ENCODE measurements at places on chromosomes 7 and 10.

DNA sequence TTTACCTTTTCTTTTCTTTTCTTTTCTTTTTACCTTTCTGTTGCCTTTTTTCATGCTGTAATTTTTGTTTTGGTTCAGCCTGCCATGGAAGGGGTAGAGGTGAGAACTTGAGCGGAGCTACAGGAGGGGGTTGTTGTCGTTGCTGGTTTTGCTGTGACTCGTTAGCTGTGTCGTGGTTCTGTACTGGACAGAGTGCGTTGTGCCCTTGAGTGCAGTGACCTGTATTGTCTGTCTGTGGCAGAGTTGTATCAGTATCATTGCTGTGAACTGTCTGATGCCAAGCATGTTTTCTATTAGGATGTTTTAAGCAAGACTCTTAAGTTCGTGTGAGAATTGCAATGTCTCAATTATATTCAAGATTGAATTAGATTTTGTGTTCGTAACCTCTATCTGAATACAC is 67.5 kb downstream of the TRRAP start:
- DNase-seq: no peak

- DNase-seq: no peak
Measured at GRCh38 chr7:45920502-45921380, at the start of gene IGFBP3. TSS of gene IGFBP3 (minus strand) at chr7:45921272. CDS start at chr7:45921140, 132 bp downstream.

GRCh38 chr7:74514131-74514591 is 60.5 kb downstream of the GTF2IRD1 start:
- no peak for DNase-seq

DNA sequence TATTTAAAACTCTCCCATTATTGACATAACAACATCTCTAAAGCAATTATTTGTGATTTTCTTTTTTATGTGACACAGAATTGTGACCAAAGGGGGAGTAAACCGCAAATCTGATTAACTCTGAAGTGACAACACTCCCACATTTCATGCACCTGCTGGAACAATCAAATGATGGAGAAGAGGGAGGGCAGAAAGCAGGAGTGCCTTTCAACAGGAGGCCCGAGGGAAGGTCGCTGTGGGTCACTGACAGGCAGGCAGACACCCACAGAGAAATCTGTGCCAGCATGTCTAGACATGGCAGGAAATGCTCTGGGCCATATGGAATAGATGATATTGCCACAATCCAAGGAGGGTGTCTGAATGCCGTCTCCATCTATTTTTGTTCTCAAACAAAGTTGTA is 247.3 kb downstream of the DOCK4 start:
- no peak for DNase-seq

- no peak for DNase-seq
Measured at GRCh38 chr10:120342115-120342714, 114.8 kb upstream of the PLPP4 start.

- no peak for DNase-seq
Measured at GRCh38 chr7:94423863-94424735, 29.4 kb downstream of the COL1A2 start.

DNA sequence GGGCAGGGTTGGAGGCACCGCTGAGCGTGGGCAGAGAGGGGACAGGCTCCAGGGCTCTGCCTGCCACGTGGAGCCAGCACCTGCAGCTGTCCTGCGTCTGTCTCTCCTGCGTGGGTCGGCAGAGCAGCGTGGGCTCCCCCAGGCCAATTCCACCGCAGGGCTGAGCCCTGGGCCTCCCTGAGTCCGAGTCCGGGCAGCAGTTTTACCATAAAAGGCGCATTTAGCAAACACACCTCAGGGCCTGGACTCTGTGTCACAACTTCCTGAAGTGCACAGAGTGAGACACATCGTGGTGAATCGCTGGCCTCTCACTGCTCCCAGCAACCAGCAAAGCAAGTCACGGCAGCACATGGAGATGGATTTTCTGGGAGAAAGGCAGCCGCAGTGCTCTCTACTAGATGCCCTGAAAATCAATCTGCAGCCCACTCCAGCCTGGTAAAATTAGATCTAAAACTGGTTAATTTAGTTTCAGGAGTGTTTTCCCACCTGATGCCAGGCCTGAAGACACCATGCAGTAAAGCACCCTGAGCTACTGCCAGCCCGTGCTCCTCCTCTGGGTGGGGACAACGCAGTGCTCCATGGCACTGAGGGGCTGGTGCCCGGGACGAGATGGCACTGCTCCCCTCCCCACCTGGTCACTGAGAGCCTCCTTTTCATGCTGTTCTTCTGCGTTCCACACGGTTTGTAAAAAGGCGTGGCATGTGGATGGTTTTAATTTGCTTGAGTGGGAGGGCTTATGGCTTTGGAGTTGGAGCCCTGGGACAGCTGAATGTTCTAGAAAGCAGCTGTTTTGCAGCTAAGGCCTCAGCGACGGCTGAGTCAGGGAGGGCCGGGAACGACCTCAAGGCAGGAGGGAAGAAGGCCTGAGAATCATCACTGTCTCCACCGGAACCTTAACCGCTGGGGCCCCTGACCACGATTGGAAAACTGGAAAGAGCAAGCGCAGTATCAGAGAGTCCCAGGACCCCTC is 336.9 kb downstream of the ADARB2 start:
- DNase-seq: no peak

DNA sequence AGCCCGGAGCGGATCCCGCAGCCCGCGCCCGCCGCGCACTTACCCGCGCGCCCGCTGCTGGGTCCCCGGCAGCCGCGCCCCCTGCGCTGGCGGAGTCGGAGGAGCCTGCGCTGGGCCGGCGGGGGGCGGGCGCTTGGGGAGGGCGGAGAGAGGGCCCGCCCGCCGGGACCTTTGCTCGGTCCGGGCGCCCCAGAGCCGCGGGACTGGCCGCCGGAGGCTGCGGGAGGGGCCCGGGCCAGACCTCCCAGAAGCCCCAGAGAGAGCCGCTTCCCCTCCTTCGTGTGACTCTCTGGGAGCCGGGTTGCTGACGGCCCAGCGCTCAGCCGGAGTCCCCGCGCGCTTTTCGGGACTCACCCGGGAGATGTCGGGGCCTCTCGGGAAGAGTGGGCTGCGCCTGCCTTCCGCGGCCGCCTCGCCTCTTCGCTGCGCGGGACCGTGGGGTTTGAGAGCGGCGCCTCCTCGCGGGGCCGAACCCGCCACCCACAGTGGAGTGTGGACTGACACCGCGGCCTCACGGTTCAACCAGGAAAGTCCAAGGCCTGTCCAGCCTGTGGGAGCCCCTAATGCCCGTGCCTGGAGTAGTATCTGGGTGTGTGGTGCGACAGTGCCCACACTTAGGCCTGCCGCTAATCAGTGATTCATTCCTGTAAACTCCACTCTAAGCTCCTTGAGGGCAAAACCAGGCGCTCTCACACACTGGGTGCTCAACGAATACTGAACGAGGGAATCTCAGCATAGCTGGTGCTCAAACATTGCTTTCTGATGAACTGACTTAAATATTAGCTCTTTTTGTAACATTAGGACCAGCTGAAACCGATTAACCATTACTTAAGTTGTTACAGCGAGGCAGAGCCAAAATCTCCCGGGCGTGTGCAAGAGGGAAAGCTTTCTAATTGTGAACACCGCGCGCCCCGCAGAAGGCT is at the start of gene GSDME:
TSS of gene GSDME (minus strand) at position 112 of the 923 bp plus-strand sequence. CDS start 7,690 bp downstream, outside the sequence.
- peak; percentile 19 for DNase-seq

DNA sequence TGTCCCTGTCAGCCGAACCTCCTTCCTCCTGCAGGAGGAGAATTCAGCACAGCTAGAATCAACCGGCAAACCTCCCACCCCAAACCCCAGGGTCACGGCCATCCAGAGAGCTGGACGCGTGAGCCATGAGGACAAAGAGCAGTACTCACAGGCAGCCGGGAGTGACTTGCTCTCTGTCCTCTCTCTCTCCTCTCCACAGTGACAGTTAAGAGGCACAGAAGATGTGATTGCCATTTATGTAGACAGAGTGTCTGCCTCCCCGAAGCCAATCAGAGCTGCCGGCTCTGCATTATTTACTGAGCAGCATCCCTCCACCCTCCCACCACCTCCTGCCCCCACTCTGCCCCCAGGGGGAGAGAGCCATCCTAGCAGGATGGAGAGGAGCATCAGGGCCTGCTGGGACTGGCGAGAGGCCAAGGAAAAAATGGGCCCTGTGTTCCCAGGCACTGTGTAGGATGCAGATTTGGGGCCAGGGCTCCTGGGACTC is 4.3 kb downstream of the DDC start:
- no peak for DNase-seq

GRCh38 chr10:99531696-99532593 is 797 bp upstream of the NKX2-3 start:
- DNase-seq: no peak

DNA sequence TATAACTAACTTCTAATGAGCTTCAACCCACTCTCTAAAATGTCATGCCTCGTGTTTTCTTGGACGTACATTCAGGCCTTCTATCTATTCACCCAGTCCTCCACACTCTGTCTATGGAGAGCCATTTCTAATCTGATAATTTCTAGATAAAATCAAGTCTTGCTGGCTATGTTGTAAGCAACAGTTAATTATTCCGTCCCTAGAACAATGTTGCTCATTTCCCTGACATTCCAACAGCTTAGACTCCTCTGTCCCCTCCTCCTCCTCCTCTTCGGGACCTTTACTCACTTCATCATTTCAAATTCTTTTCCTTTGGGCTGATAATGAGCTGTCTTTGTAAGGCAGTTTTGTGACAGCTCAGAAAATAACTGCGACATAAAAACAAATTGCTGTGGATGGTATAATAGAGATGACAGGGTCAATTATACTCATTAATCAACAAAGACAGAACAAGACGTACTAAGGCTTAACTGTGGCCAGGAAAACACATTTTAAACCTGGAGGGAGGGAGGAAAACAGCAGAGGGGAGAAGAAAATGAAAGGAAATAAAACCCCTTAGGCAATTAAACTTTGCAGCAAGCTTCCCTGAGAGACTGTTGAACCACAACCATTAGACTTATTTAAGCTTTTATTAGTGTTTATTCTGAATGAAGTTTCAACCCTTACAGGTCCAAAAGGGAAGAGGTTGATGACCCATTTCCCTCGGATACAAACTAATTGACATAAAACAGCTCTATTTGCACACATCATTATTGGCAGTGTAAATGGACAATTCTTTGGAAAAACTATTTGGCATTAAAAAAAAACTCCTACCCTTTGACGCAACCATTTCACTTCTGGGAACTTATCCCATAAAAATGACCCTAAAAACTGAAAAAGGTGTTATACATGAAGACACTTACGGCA is 179.1 kb downstream of the SFMBT2 start:
- no peak for DNase-seq

DNA sequence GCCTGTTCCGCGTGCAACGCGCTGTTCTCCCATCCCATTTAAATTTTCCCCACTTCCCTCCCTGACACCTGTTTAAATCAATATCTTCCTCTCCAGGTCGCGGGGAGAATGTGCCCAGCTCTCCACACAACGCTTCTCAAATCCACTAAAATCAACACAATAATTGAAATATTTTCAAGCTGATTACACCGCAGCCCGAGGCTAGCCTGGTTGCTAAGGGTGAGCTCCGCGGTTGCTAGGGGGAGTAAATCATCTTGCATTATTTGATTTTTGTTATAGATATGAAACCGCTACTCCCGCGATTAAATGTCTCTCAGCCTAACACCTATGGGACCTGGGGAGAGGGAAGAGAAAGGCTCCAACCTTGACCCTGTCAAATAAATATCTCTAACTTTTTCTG is 36.2 kb downstream of the UNCX start:
- DNase-seq: no peak

- DNase-seq: no peak
Measured at GRCh38 chr10:6175329-6176055, 27.2 kb upstream of the PFKFB3 start.

DNA sequence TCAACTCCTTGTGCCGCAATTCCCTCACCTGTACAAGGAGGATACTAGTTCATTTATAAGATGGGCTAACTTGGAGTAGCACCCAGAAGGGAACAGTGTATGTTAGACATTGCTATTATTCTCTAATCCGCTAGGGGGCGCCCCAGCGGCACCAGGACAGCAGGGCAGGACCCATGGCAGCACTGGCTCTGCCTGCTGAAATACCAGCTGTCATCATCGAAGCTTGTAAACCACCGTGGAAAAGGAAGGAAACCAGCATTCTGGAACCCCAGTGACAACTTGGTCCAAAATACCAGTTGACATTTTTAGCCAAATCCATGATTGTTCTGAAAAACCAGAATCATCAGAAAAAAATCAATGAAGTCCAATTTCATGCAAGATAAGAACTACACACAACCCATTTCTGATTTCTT is 134.4 kb downstream of the ITGA8 start:
- DNase-seq: peak; percentile 37

DNA sequence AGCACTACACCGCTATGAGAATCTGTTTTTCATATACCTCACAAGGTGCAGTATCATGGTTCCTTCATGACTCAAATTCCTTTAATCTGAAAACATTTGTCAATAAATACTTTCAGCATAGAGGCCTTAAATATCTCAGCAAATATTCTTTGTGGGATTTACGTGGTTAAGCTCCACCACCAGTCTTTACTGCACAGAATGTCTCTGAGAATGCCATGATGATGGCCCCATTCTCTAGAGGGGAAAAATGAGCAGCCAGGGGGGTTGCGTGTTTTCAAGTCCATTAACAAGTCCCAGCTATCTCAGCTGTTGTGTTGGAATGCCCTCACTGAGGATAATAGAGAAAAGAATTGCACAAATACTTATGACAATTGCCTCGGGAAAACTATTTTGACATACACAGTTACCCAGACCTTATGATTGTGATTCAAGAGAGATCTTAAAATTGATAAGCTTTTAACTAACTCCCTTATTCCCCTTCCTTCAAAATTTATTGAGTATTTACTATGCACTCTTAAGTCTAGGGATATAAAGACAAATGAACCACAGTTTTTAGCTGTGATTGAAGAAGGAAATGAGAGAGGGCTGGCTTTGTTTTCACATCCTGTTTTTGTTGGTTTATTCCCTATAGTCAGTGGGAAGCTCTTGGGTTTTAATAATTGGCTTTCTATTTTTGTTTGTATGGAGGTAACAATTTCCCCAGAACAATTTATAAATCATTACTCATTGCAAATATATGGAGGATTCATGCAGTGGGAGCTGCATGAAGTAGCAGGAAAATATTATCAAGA is 176.5 kb upstream of the VWC2 start:
- no peak for DNase-seq

GRCh38 chr7:141646826-141647480 is 55.0 kb downstream of the DENND11 start:
- DNase-seq: no peak

DNA sequence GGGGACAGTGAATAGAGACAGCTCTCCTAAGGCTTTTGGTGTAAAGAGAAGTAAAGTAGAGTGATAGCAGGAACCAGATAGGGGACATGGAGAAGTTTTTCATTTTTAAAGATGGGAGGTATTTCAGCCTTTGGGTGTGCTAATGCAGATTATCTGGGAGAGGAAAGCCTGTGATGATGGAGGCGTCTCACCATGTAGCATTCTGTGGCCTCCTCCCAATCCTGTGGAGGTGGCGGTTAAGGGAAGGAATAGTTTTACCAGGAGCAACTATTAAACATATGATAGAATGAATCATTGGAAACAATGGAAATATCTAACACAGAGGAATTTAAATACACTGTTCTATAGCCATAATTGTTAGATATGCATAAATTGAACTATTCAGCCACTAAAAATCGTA is 101.3 kb downstream of the CNNM2 start:
- DNase-seq: no peak

- DNase-seq: no peak
Measured at GRCh38 chr10:61262486-61263261, 190.5 kb downstream of the TMEM26 start.

- DNase-seq: peak; percentile 30
Measured at GRCh38 chr7:100430493-100431285, 1.1 kb downstream of the MEPCE start.
